Type B pancreatic cell (in vitro differentiated cells): ENCODE measurements at places on chromosomes 5 and 9.

- DNase-seq, result no peak
- H3K4me1 ChIP-seq, result no peaks in the 10 kb centered on the region
- H3K27me3 ChIP-seq, result no peaks in the 10 kb centered on the region
- no peak overlapping the region for H3K27ac ChIP-seq
- H3K4me3 ChIP-seq, result no peak overlapping the region
Measured at GRCh38 chr9:90288275-90288639, 354.4 kb downstream of the DIRAS2 start.

DNA sequence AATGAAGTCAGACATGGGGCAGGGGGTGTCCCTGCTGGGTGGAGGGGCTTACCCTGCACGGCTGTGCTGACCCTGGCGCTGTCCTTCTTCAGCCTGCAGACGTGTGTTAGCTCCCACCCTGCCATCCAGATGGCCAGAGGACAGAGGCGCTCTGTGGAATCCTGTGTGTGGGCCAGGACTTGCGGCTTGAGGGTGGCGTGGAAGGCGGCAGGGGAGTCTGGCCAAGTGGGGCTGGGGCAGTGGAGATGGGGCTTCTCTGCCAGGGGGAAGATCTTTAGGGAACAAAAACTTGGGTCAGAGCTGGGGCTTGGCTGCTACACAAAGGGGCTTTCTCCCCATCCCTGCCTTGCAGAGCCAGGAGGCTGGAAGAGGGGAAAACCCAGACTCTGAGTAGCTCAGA lies 46.5 kb upstream of the SYNPO start:
- peak overlapping the region; percentile 12 for H3K27ac ChIP-seq
- H3K27me3 ChIP-seq, result peaks cover 4% of the 10 kb centered on the region
- no peaks in the 10 kb centered on the region for H3K36me3 ChIP-seq
- peaks cover 57% of the 10 kb centered on the region for H3K4me1 ChIP-seq

DNA sequence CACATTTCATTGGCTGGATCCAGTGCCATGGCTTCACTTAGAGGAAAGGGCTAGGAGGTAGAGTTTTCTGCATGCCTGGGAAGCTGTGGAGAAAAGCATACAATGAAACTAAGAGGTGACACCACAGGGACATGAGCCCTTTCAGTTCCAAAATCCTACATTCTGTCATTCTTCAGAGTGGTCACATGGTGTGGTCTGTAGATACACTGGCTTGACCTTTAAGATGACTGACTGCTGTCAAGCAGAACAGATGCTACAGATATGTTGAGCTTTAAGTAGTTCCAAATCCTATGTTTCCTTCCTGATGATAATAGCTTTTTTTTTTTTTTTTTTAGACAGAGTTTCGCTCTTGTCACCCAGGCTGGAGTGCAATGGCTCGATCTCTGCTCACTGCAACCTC lies 26.2 kb downstream of the DMRT3 start:
- no peak overlapping the region for H3K4me3 ChIP-seq
- H3K36me3 ChIP-seq, result no peaks in the 10 kb centered on the region
- no peak overlapping the region for H3K27ac ChIP-seq
- peaks cover 13% of the 10 kb centered on the region for H3K27me3 ChIP-seq
- H3K4me1 ChIP-seq, result no peaks in the 10 kb centered on the region

GRCh38 chr5:140700177-140701144 lies at the start of gene ZMAT2:
Gene ZMAT2, plus strand, starts transcription at chr5:140700447. Its CDS starts 14 bp downstream, at chr5:140700461.
- H3K4me3 ChIP-seq, result peak within 1 kb of the TSS; percentile 99
- H3K27ac ChIP-seq, result peak within 1 kb of the TSS; percentile 95
- DNase-seq, result peak; percentile 86
- peaks cover 20% of the 10 kb centered on the region for H3K4me1 ChIP-seq
- H3K36me3 ChIP-seq, result peaks cover 58% of the 10 kb centered on the region
- H3K27me3 ChIP-seq, result no peaks in the 10 kb centered on the region

DNA sequence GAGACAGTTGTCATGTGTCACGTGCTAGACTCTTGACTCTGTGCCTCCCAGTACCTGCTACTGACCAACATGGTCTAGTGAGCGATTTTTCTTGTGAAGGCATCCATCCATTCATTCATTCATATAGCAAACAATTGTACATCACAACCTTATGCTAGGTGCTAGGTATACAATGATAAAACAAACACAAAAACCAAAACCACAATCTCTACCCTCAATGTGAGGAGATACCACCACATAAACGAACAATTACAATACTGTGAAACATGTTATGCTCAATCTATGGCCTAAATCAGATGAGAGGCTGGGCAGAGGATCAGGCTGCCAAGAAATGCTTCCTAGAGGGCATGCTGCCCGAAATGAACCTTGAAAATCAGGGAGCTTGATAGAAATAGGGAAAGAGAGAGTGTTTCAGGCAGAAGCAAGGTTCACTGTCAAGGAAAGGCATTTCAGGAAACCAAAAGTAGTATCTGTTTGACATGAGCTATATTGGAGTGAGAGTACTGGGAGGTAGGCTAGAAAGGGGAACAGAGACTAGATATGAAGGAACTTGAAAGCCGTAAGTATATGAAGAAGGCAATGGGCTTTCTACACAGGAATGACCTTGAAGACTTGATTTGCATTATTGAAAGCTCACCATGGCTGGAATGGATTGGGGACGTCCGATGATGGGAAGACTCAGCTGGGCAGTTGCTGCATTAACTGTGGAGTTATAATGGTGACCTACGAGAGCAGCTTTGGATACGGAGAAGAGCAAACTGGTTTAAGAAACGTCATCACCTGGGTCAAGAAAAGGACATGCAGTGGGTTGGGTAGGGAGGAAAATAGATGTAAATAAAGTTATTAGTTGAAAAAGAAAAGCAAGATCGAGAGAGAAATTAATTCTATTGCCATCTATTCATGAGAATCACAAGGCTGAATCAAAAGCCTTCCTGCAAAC lies 90.1 kb downstream of the THBS4 start:
- DNase-seq, result no peak
- H3K4me3 ChIP-seq, result no peak overlapping the region
- H3K4me1 ChIP-seq, result peaks cover 9% of the 10 kb centered on the region
- no peak overlapping the region for H3K27ac ChIP-seq

DNA sequence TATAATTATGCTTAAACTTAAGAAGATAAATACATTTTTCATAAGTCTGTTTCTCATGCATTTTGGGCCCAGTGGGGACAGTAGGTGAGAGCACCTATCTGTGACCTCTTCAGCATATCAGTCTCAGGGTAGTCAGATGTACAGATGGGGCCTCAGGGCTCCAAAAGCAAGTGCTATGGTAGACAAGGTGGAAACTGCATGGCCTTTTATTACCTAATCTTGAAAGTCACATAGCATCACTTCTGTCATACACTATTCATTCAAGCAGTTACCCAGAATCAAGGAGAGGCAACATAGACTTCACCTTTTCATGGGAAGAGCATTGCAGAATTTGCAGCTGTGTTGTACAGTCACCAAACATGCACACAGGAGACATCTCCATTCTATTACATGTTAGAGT lies 94.8 kb downstream of the SV2C start:
- peaks cover 12% of the 10 kb centered on the region for H3K4me1 ChIP-seq
- no peak overlapping the region for H3K4me3 ChIP-seq
- no peaks in the 10 kb centered on the region for H3K36me3 ChIP-seq

GRCh38 chr5:112436144-112436543 lies 17.1 kb upstream of the EPB41L4A start:
- DNase-seq, result no peak
- H3K4me1 ChIP-seq, result no peaks in the 10 kb centered on the region
- no peak overlapping the region for H3K4me3 ChIP-seq
- H3K27me3 ChIP-seq, result no peaks in the 10 kb centered on the region

DNA sequence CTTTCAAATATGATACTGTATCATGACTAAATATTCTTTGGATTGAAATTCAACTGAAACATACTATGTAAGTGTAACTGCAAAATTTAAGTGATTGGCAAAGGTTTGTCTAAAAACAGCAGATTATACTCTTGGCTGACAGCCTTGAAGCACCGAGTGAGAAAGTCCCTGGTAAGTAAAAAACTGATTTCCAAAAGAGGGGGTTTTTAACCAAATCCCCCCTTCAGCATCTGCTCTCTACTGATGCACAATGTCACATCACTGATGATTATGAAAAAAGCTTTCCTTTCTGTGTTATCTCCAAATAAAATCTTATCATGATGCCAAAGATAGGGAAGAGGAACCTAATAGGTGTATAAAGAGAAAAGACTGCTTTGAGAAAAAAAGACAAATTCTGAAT lies 141.0 kb downstream of the MEF2C start:
- H3K36me3 ChIP-seq, result no peaks in the 10 kb centered on the region
- H3K27ac ChIP-seq, result no peak overlapping the region
- no peak overlapping the region for H3K4me3 ChIP-seq
- H3K27me3 ChIP-seq, result peaks cover 11% of the 10 kb centered on the region
- H3K4me1 ChIP-seq, result no peaks in the 10 kb centered on the region
- DNase-seq, result no peak

GRCh38 chr9:94056442-94056974 lies 27.8 kb upstream of the PTPDC1 start:
- H3K36me3 ChIP-seq, result peaks cover 6% of the 10 kb centered on the region
- DNase-seq, result no peak
- no peaks in the 10 kb centered on the region for H3K4me1 ChIP-seq
- H3K27me3 ChIP-seq, result no peaks in the 10 kb centered on the region
- H3K4me3 ChIP-seq, result no peak overlapping the region

DNA sequence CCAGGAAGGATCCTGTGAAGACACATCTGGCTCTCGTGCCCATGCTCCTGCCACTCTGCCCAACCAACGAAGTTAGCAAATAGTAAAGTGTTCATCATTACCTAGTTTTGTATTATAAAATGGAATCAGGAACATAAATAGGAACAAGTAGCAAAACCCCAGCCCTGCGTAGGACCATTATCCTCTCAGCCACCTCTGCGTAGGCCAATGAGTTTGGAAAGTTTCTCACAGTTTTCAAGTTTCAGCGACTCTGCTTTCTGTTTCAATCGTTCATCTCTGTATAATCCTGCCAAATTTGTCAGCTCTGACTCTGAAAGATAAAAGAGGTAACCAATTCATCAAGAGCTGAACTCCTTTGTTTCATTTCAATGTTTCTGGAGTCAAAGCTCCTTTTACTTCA lies 10.1 kb upstream of the SPATA24 start:
- DNase-seq, result no peak
- no peak overlapping the region for H3K4me3 ChIP-seq
- H3K27me3 ChIP-seq, result no peaks in the 10 kb centered on the region

DNA sequence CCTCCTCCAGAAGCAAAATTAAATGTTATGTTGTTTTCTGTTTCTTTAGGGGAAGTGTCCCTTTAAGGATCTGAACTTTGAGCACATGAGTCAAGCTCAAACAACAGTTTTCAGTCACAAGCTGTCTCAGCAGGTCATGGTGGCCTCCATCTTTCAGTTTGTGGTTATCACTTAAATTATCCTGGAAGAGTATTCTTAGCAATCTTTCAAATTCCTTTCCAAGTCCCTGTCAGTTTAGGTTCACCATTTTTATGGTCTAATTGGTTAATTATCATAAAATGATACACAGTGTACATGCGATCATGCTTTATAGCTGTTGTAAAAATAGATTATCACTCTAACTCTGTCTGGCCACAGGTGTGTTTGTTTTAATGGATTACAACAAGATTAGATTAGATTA lies 43.1 kb upstream of the SELENOP start:
- no peak for DNase-seq
- H3K27ac ChIP-seq, result no peak overlapping the region
- H3K27me3 ChIP-seq, result no peaks in the 10 kb centered on the region
- no peaks in the 10 kb centered on the region for H3K4me1 ChIP-seq

- no peak overlapping the region for H3K27ac ChIP-seq
- H3K4me3 ChIP-seq, result no peak overlapping the region
- DNase-seq, result no peak
- no peaks in the 10 kb centered on the region for H3K36me3 ChIP-seq
- H3K4me1 ChIP-seq, result peaks cover 12% of the 10 kb centered on the region
Measured at GRCh38 chr5:178777520-178777919, 47.1 kb upstream of the ZNF354A start.

- H3K36me3 ChIP-seq, result no peaks in the 10 kb centered on the region
- no peak for DNase-seq
- H3K27me3 ChIP-seq, result no peaks in the 10 kb centered on the region
- no peak overlapping the region for H3K4me3 ChIP-seq
- H3K27ac ChIP-seq, result no peak overlapping the region
Measured at GRCh38 chr5:32018476-32019436, 155.4 kb downstream of the GOLPH3 start.

GRCh38 chr9:5587024-5587423 lies 41.9 kb upstream of the RIC1 start:
- no peaks in the 10 kb centered on the region for H3K36me3 ChIP-seq
- H3K27ac ChIP-seq, result peak overlapping the region; percentile 52
- H3K4me1 ChIP-seq, result peaks cover 5% of the 10 kb centered on the region
- no peaks in the 10 kb centered on the region for H3K27me3 ChIP-seq
- H3K4me3 ChIP-seq, result no peak overlapping the region

GRCh38 chr5:141880961-141881801 lies 3.0 kb upstream of the PCDH1 start:
- H3K36me3 ChIP-seq, result no peaks in the 10 kb centered on the region
- H3K4me1 ChIP-seq, result peaks cover 31% of the 10 kb centered on the region
- H3K4me3 ChIP-seq, result peak overlapping the region; percentile 32
- DNase-seq, result peak; percentile 56
- H3K27ac ChIP-seq, result peak overlapping the region; percentile 17
- peaks cover 81% of the 10 kb centered on the region for H3K27me3 ChIP-seq

DNA sequence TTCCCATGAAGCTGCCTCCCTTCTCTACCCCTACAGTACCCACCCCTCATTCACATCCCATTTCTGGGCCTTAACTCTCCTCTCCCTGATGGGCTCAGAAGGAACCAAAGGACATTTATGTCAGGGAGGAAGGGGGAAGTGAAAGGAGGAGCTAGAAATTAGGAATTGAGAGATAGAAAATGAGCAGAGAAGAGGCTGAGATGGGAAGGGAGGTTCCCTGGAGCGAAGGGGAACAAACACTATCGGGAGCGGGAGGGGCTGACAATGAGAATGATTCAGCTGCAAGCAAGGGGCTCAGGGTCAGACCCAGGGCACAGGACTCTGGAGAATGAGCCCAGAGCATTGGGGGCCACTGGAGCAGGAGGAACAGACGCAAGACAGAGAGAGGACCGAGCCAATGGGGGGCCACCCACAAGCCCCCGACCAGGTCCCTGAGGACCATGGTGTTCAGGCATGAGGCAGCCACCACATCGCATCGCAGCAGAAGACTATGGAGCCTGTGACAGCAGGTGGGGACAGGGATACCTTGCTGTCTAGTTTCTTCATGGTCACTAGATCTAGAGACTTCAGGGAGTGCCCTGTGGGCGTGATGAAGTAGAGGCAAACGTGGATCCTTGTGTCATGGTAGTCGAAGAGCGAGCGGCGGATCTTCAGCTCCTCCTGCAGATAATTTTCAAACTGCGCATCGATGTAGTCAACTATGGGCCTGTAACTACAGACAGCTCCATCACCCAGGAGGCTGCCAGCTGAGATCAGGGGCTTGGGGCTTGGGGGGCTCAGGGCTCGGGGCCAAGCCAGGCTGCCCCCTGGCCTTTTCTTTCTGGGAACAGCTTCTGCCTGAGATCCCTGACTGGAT lies 13.6 kb downstream of the SEPTIN8 start:
- H3K36me3 ChIP-seq, result peaks cover 30% of the 10 kb centered on the region
- H3K27ac ChIP-seq, result no peak overlapping the region
- H3K27me3 ChIP-seq, result no peaks in the 10 kb centered on the region
- no peak for DNase-seq
- H3K4me1 ChIP-seq, result no peaks in the 10 kb centered on the region

GRCh38 chr9:27468462-27469110 lies 55.5 kb upstream of the IFNK start:
- no peak overlapping the region for H3K27ac ChIP-seq
- H3K4me3 ChIP-seq, result no peak overlapping the region
- peaks cover 23% of the 10 kb centered on the region for H3K36me3 ChIP-seq
- peaks cover 46% of the 10 kb centered on the region for H3K4me1 ChIP-seq
- H3K27me3 ChIP-seq, result no peaks in the 10 kb centered on the region
- no peak for DNase-seq

- peak overlapping the region; percentile 61 for H3K27ac ChIP-seq
- H3K4me3 ChIP-seq, result peak overlapping the region; percentile 59
- H3K36me3 ChIP-seq, result no peaks in the 10 kb centered on the region
- peaks cover 82% of the 10 kb centered on the region for H3K4me1 ChIP-seq
Measured at GRCh38 chr9:93205045-93205768, 21.3 kb downstream of the WNK2 start.
